Activated CD8-positive, alpha-beta memory T cell treated with anti-CD3 and anti-CD28 coated beads for 24 hours (primary cell): ENCODE measurements at places on chromosomes 11 and 22.
A peak's percentile ranks its signal among the peaks of the same experiment; 100 is the strongest.

GRCh38 chr11:73192272-73192671 lies 25.8 kb upstream of the P2RY2 start:
- no peak for DNase-seq

GRCh38 chr11:14773755-14774154 lies 118.3 kb downstream of the CYP2R1 start:
- DNase-seq = no peak

GRCh38 chr11:115290893-115291292 lies 213.3 kb downstream of the CADM1 start:
- no peak for DNase-seq

- DNase-seq = no peak
Observed at GRCh38 chr11:114571712-114572111, 12.0 kb upstream of the NXPE1 start.

DNA sequence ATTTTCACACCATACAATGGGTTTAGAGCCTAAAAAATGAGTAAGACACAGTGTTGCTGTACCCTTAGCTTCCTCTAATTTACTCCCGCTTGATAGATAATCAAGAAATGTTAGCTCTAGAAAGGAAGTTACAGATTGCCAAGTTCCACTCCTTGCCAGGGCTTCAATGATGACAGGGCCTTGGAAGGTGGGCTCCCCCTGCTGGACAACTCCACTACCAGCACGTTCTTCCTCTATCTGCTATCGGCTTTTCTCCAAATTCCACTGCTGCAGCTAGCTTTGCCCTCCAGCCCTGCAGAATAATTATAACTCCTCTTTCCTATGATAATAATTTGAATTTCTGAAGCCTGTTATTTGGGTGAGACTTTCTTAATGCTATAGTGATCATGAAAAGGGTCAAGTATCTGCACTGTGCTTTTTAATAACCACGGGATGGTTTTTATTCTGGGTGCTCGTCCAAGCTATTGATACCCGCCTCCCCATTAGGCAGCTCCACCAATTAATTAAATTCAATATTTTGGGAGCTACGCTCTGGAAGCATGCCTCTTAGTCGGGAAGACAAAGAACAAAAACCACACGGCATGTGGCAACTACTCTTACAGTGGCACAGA lies 9.0 kb downstream of the SYN3 start:
- DNase-seq = peak; percentile 72

DNA sequence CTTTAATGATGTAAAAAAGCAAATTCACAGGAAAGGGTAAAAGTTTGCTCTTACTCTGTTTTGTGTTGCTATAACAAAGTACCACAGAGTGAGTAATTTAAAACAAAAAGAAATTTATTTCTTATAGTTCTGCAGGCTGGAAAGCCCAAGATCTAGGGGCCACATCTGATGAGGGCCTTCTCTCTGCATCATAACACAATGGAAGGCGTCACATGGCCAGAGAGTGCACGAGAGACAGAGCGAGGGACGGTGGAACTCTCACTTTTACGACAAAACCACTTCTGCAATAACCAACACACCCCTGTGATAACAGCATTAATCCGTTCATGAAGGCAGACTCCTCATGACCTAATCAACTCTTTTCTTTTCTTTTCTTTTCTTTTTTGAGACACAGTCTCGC lies 31.1 kb downstream of the CD6 start:
- no peak for DNase-seq

DNA sequence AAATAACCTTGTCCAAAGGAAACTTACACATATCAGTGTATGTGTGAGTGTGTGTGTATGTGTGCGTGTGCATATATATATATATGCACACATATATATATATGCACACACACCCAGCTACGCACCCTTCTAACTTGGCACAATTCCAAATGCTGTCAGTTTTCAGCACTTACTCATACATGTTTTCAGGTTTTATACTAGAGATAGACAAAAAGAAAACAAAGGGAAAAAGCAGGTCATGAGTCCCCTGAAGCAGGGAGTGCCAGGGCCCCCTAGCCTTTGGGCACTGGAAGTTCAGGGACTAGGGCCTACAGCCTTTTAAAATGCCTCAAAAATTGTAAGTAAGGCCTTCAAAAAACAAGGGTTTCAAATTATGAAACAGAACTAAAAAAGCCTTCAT lies 265.4 kb downstream of the CADM1 start:
- DNase-seq = no peak
